ENCODE measurements at places on chromosomes 12 and 14.

- no peak for DNase-seq
These were observed 1.7 kb upstream of the CFAP251 start for GRCh38 chr12:121916719-121917118.

GRCh38 chr14:33940561-33941011, 10.3 kb downstream of the EGLN3 start:
- DNase-seq, result no peak

GRCh38 chr14:68759017-68759560, 33.8 kb downstream of the ZFP36L1 start:
- DNase-seq, result no peak

GRCh38 chr12:20211981-20212421, 156.3 kb upstream of the PDE3A start:
- no peak for DNase-seq

DNA sequence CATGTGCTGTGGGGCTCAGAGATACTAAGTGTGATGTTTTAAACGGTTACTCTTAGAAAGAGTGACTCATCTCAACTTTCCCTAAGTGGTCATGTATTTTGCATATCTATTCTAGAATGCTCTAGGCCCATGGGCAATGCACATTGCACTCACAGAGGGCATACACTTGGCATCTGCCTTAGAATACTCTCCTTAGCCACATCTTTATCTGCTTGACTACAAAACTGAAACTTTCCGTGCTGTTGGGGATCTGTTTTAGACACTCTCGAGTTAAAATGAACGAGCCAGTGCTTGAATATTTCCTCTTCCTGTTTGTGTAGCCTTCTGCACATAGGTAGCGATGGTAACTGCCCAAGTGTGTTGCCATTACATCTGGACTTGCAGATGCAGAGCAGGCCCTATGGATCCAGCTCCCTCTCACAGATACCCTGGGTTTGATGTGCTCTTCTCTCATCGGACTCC, 180.5 kb downstream of the CAND1 start:
- DNase-seq, result no peak

DNA sequence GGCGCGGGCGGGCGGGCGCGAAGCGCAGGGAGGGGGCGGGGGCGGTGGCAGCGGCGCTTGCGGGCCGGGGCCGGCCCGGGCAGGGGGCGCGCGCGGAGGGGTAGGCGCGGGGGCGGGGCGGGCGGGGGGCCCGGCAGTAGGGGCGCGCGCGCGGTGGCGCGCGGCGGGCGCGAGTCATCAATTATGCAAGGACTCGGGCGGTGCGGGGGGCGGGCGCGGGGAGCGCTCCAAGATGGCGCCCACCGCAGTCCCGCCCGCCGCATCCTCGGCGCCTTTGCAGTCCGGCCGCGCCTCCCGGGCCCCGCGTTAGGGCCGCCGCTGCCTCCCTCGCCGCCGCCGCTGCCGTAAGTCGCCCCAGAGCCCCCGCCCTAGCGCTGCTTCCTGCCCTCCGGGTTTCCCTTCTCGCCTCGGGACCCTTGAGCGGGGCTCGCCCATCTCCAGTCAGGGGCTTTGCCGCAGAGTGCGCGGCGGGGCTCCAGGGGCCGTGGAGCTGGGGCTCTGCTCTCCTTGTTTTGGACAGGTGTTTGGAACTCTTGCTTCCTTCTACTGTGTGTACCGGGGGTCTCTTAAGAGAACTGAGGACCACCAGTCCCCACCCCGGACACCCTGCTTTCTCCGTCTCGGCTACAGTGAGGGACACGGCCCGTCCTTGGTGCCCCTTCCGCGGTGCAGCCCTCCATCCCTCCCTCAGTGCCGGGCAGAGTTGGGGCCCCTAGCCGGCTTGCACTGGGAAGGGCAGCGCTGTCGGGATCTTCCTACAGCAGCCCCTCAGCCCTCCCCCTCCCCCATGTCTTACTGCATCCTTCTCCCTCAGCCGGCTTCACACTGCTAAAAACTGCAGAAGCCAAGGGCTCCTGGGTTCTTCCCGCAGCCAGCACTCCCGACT, at the start of gene SCN8A:
Gene SCN8A (plus strand): TSS at position 218 of the 886 bp plus-strand sequence. CDS start 71,585 bp downstream, outside the sequence.
- no peak for DNase-seq

GRCh38 chr12:46402451-46402850, 29.9 kb upstream of the SLC38A2 start:
- DNase-seq, result no peak

- no peak for DNase-seq
These were observed 657.6 kb downstream of the MED13L start for GRCh38 chr12:115619889-115620288.

- DNase-seq, result no peak
These were observed 4.2 kb downstream of the HECTD1 start for GRCh38 chr14:31203414-31203742.

DNA sequence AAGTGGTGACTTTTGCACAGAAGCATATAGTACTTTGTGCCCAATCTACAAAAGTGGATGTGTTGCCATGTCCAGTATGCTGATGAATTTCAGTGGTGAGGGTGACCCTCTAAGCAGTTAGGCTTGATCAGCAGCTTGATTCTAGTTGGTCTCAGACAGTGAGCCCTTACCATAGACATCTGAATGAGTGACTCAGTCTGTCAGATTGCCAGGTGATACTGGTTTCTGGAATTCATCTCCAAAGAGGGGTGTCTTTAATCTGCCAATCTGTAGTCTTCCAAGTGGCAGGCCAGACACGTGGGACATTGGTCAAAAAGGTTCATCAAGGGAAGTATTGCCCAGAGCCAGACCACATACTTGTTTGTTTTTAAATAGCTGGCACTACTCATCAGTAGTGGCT, 187.4 kb upstream of the SLC16A7 start:
- no peak for DNase-seq

DNA sequence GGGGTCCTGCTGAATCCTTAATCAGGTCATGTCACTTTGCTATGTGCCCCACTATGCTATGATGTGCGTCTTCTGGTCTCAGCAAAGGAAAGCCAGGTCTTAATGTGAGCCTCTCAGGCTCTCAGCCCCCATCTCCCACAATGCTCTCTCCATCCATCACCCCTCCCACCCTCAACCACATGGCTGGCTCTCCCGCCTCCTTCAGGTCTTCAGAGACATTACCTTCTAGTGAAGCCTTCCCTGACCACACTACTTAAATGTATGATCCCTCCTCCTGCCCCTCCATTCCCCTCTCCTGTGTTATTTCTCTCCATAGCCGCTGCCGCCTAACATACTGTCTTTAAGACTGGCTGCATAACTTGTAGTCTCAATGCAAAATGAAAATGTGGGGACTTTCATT, 50.5 kb downstream of the KRT80 start:
- DNase-seq, result no peak

GRCh38 chr12:93803424-93803807, 126.2 kb downstream of the CRADD start:
- no peak for DNase-seq

GRCh38 chr12:22271023-22271422, 63.5 kb downstream of the ST8SIA1 start:
- no peak for DNase-seq

- no peak for DNase-seq
These were observed 42.8 kb downstream of the TSPAN9 start for GRCh38 chr12:3119756-3120601.

GRCh38 chr14:96673706-96674105, 123.5 kb upstream of the VRK1 start:
- DNase-seq, result no peak

DNA sequence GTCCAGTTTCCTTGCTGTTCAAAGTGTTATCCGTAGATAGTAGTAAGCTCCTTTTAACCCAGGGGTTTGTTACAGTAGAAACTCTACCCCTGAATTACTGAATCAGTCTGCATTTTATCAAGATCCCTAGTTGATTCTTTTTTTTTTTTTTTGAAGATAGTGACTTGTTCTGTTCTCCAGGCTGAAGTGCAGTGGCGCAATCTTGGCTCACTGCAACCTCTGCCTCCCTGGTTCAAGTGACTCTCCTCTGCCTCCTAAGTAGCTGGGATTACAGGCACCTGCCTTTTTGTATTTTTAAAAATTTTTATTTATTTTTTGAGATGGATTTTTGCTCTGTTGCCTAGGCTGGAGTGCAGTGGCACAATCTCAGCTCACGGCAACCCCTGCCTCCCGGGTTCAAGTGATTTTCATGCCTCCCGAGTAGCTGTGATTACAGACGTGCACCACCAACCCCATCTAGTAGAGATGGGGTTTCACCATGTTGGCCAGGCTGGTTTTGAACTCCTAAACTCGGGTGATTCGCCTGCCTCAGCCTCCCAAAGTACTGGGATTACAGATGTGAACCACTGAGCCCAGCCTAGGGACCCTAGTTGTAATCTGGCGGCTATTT, 10.5 kb downstream of the LARP4 start:
- no peak for DNase-seq
